Calu3 (cell line): ENCODE measurements at places on chromosomes 3 and 15.

GRCh38 chr3:128814519-128815317, 64.7 kb upstream of the ACAD9 start:
- no peak for DNase-seq

- no peak for DNase-seq
Measured at GRCh38 chr15:93150910-93151881, 62.2 kb upstream of the RGMA start.

DNA sequence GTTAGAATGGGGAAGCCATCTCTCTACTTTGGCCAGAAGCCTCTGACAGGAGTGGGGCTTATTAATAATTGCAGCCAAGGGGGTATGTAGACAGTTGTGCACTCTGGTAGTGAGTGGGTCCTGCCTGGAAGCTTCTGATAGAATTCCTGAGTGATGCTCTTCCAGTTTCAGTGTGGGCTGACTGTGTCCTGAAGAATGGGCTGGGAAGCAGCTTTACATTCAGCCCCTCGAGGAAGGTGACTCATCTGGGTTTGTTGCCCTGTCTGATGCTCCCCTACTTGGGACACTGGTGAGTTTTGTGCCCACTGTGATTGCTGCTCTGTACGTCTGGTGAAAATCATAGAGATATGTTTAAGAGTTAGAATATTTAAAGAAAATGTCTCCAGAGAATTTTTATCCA, 444.7 kb upstream of the RBMS3 start:
- no peak for DNase-seq

GRCh38 chr15:77983708-77984445, 93.6 kb downstream of the TBC1D2B start:
- DNase-seq: peak; percentile 30

DNA sequence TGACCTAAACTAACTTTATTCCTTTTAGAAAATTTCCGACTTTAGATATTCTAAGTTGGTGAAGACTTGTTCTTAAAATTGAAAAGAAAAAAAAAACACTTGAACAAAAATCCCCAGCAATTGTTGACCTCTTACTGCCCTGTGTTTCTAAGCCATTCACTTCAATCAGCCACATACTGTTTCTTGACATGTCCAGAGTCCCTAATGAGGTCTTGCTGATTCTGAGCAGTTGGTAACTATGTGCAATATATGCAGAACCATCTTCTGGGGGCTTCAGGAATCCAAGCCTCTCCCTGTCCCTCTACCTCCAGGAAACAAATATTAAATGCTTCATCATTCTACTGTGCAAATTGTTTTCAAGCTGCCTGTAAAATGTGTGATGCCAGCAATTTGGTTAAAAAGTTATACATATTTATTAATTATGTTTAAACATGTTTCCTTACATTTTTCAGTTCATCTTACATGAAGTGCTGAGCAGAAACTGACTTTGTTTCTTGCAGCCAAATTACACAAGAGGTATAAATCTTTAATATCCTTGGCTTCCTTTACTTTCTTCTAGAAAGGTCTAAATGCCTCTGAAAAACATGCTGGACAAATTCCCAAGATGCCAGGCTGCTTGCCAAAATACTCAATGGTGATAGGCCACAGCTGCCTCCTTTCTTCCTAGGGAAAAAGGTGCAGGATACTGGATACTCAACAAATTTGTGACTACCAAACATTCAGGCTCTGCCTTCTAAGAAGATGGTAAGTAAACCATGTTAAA, 19.8 kb upstream of the GYG1 start:
- DNase-seq: no peak

DNA sequence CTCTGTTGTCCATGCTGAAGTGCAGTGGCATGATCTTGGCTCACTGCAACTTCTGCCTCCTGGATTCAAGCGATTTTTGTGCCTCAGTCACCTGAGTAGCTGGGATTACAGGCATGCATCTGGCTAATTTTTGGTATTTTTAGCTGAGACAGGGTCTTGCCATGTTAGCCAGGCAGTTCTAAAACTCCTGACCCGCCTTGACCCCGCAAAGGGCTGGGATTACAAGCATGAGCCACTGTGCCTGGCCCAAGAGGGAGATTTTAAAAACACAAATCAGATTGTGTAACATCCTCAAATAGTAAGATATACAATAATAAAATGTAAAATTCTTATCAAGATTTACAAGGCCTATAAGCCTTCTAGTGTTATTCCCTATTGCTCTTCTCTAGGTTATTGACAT, 62.5 kb upstream of the PHLDB2 start:
- no peak for DNase-seq

GRCh38 chr15:90101130-90101968, 919 bp downstream of the IDH2 start:
- peak; percentile 36 for DNase-seq

- DNase-seq: no peak
Measured at GRCh38 chr3:137992592-137992991, 17.4 kb upstream of the CLDN18 start.

GRCh38 chr3:183907911-183908331, 23.2 kb upstream of the PARL start:
- no peak for DNase-seq

DNA sequence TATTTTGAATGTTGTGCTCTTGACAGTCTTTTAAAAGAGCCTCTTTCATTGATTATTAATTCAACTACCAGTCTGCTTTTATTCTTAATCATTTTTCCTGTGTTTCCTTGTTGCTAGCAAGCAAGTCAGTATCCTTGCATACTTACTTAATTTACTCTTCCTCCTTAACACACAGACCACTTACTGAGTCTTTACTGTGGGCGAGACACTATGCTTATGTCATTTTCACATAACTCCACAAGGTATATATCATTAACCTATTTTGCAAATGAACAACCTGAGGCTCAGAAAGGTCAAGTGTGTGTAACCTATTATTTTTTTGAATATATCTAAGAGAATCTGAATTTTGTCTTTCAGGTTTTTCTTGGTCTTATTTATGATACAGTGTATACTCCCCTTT, 130.9 kb downstream of the WDR76 start:
- no peak for DNase-seq

DNA sequence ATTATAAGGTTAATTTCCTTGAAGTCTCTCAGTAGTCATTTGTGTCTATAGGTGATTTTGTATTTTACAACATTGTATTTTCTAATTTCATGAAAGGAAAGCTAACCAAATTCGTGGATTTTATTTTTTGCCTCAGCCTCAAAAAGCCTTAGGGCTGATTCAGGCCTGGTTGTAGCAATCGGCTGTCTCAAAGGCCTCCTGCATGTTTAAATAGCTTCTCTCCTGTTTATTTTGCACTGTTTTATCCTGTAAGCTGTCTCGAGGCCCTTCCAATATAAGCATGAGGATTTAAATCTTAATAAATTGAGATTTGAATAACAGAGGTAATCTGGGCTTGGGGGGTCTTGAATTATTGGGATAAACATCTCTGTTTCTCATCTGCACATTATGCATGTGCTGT, 51.7 kb upstream of the ICE2 start:
- DNase-seq: no peak
